ENCODE measurements at places on chromosomes 6 and 20.

DNA sequence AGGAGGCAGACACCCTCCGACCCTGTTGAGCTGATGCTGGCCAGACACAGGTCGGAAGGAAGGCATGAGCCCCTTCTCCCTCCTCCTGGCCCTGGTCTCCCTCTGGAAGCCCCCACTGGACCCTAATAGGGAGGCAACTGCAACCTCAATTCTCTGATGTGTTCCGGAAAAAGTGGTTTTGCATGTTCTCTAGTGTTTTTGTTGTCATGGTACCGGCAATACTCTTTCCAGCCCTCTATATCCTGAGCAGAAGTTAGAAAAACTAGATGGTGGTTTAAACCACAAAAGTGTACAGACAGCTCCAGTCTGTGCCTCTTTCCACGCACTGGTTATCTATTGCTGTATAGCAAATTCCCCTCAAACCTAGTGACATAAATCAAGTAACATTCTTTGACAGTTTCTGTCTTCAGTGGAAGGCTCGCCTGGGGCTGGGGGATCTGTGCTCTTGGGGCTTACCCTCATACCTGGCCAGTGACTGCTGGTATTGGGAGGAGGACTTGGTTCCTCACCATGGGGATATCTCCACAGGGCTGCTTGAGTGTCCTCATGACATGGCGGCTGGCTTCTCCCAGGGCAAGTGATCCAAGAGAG lies 37.0 kb downstream of the SYTL3 start:
- DNase-seq: no peak

DNA sequence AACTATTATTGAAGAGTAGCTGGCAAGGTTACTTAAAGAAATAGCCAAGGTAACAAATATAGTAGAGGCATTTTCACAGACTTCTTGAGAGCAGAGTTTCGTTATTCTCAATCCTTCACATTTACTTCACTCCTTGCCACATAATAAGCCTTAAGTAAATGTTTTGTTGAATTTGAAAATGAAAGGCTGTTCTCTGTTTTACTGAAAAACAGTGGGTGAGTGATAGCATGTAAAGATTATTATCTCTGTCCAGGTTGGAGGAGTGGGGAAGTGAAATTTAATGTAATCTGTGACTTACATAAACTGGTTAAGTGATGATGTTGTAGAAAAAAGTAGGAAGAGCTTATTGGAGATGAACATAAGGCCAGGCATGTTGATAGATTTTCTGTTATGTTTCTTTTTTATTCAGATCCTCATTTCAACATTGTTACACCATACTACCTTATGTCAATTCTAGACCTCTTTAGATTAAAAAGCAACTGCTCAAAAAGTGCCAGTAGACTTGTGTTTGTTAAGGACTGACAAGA lies 55.0 kb downstream of the QKI start:
- DNase-seq: peak; percentile 41

DNA sequence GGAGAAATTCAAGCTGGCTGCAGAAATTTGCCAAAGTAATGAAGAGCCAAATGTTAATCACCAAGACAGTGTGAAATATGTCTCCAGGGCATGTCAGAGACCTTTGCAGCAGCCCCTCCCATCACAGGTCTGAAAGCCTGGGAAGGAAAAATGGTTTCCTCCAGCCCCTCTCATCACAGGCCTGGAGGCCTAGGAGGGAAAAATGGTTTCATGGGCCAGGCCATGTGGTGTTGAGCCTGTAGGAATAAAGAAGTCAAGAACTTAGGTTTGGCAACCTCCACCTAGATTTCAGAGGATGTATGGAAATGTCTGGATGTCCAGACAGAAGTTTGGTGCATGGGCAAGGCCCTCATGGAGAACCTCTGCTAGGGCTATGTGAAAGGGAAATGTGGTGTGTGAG lies 185.0 kb downstream of the SLC35F1 start:
- no peak for DNase-seq

- no peak for DNase-seq
Observed at GRCh38 chr6:119379809-119380208, 30.2 kb upstream of the MAN1A1 start.

- peak; percentile 92 for DNase-seq
Observed at GRCh38 chr20:11101243-11101642, 427.4 kb upstream of the JAG1 start.

GRCh38 chr20:3432844-3433243 lies 25.4 kb upstream of the DNAAF9 start:
- no peak for DNase-seq

GRCh38 chr6:43761666-43762409 lies 8.2 kb upstream of the VEGFA start:
- no peak for DNase-seq

DNA sequence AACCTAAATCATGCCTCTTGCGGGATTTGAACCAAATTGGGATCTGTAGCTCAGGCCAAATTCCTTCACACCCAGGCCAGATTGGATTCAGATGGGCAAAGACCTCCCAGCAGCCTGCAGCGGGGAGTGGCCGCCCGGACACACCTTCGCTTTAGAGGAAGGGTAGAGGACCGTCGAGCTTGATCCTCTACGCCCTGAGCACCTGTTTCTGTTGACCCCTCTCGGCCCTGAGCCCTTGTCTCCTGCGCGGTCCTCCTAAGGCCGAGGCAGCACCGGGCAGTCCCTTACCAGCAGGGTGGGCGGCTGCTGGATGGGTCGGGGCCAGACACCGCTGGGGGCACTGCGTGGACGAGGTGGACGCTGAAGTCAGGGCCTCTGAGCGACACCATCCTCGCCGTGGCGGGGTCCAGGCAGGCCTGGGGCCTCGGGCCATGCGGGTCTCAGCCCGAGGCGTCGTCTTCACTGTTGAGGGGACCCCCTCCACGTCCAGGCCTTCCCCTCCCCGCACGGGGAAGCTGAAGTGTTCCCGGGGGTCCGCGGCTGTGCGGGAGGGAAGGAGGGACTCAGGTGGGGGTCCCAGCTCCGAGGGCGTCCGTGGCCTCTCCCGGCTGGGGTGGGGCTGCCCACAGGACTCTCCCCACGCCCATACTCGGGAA lies 114.8 kb downstream of the SMOC2 start:
- no peak for DNase-seq

- no peak for DNase-seq
Observed at GRCh38 chr6:163719028-163719742, 304.7 kb downstream of the QKI start.

DNA sequence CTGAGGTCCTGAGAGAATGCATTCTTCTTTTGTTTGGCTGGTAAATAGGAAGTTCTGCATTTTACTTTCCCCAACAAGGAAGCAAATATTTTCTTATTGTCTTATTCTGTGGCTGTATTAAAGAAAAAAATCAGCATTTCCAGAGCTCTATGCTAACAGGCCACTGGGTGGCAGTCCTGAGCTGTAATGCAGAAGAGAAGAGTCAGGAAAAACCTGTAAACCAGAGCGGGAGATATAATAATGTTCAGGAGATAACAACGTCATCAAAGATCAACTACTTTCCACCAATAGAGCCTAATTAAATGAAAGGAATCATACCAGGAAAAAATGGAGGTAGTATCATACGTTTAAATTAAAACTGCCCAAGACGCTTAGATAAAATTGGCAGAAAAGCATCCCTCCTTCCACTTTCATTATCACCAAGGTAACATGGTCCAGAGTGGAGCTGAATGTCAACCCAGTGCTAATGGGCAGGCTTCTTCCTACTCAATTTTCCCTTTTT lies 55.6 kb upstream of the CARMIL1 start:
- peak; percentile 89 for DNase-seq

DNA sequence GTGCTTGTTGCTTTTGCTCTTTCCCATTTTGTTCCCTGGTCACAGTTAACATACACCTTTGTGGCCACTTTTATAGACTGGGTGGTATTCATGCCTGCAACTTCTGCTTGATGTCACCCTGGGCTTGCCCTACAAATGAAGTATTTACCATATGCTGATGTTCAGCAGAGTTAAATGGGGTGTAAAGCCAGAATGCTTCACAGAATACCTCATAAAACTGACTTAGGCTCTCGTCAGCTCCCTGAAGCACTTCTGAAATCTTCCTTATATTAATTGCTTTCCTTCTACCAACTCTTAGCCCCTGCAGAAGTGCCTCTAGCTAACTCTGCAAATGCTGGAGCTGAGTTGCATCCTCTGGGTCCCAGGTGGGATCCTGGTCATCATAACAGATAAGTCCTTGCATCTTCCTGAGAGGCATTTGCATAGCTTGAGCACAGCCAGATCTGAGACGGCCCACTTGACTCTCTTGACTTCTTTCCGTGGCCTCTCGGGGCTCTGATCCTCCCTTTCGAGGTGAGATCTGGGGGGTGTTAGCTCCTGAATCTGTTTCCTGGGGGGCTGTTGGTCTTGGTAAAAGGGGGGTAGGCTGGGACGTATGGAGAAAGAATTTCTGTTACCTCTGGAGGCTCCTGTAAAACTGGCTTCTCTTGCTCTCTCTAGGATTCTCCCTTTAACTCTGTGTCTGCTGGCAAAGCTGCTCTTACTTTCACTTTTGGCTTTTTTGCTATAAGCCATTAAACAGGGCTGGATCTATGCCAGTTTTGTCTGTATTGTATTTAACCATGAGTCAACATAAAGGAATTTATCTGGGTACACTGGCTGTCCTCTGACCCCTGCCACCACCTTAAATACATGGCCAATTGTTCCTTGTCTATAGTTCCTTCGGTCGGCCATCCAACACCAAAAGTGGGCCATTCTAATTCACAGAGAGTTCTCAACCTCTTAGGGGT lies 223.0 kb upstream of the SYNCRIP start:
- peak; percentile 84 for DNase-seq

DNA sequence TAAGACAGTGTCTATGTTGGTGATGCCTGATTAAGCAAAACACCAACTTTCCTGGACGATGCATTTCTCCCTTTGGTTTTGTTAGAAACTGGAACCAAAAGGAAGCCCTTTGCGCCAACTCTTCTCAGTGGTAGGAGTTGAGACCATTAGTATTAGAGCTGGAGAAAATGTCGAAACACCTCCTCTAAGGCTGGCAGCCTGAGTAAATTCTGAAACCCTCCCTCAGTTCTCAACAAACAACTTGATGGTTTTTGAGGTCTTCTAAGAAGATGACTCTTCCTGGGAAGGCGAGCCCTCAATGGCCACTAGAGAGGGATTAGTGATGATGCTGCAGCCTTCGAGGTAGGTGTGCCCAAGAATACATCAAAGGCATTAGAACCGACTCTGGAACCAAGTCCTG lies 78.4 kb upstream of the CCN6 start:
- DNase-seq: no peak

DNA sequence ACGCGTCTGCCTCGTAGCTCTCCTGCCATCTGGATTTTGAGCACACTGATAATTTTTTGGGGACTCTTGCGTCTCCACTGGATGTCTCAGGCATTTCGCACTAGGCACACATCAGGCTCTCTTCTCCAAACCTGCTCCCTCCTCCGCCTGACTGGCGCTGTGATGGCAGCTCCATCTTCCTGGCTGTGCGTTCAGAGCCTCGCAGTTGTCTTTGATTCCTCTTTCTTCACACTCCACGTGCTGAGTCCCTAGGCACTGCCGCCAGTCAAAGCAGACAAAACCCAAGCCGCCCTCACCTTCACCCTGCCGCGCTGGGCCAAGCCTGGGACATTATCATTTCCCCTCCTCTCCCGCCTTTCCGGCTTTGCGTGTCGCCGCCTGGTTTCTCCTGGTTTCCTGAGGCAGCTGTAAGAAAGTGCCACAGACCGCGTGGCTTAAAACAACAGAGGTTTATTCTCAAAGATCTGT lies 778 bp downstream of the PSMG4 start:
- peak; percentile 77 for DNase-seq

- no peak for DNase-seq
Observed at GRCh38 chr6:83127258-83127657, 59.8 kb downstream of the DOP1A start.

GRCh38 chr6:158185729-158186456 lies 17.7 kb downstream of the GTF2H5 start:
- peak; percentile 34 for DNase-seq

DNA sequence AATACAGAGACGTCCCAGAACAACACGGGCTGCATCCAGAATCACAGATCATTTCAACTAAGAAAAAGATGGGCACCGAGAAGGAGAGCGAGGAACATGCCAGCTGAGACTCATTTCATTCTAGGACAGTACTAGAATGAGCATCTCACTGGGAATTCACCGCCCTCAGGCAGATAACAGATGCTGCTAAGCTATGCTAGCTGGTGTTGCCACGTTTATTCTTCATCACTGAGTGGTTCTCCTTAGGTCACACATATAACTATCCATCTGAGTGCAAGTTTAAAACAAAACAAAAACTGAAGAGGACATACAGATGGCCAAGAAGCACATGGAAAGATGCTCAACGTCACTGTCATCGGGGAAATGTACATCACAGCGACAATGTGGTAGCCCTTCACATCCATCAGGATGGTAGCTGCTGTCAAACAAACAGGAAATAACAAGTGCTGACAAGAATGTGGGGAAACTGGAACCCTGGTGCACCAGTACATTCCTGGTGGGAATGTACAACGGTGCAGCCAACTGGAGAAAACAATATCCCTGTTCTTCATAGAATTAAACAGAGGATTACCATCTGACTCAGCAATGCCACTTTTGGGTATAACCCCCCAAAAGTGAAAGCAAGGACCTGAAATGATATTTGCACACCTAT lies 97.6 kb downstream of the SLC22A23 start:
- DNase-seq: no peak

DNA sequence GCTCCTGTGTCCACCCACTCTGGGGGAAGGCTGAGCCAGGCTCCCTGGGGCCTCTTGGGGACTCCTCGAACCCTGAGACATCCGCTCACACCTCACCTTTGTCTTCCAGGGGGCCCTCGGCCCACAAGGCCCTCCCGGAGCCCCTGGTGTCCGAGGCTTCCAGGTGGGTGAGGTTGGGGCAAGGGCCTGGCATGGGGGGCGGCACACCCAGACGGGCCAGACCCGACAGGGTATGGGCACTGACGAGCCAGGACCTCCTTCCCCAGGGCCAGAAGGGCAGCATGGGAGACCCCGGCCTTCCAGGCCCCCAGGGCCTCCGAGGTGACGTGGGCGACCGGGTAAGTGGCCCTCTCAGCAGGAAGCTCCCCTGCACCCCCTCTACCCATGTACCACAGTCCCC lies 13.4 kb downstream of the COL9A3 start:
- DNase-seq: no peak

DNA sequence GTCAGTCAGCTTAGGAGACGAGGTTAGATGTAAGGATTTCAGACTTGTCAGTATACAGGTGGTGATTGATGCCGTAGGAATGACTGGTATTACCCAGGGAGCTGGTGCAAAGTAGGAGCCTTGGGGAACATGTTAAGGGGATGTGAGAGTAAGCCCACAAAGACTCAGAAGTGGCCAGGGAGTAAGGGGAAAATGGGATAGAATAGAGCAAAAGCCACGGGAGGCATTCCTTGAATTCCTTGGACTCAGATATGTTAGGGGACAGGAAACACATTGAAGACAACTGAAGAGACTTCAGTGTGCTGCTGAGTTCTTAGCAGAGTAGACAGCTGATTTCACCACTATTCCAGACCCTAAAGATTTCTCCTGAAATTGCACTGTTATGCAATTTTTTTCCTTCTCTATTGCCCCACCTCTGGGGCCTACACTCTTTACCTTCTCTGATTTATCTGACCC lies 1.2 kb upstream of the ACAT2 start:
- no peak for DNase-seq

Data from OCI-M1 (cell line).